Progenitor cell of endocrine pancreas (in vitro differentiated cells): ENCODE measurements at places on chromosomes 7 and 10. TPM values are rescaled to one million over a fixed set of nuclear protein-coding genes. Genes with fewer than 3 reads are reported as not detected.

PLXNA4 gene
- 0.38 and 0.40 TPM in 2 replicates for total RNA-seq

TMEM72 gene
- total RNA-seq, result 0.93 and 1.5 TPM in 2 replicates

GRCh38 chr7:81367326-81367931, 402.4 kb downstream of the HGF start:
- no peaks in the 10 kb centered on the region for H3K4me1 ChIP-seq
- no peak overlapping the region for H3K4me3 ChIP-seq
- no peak overlapping the region for H3K27ac ChIP-seq
- no peaks in the 10 kb centered on the region for H3K27me3 ChIP-seq
- DNase-seq, result no peak

SPACDR gene
- 0.67 and 1.7 TPM in 2 replicates for total RNA-seq

GRCh38 chr10:24428410-24428782, 219.5 kb downstream of the KIAA1217 start:
- no peak overlapping the region for H3K27ac ChIP-seq
- no peak overlapping the region for H3K4me3 ChIP-seq
- no peaks in the 10 kb centered on the region for H3K27me3 ChIP-seq
- H3K36me3 ChIP-seq, result peaks cover 17% of the 10 kb centered on the region
- H3K4me1 ChIP-seq, result no peaks in the 10 kb centered on the region

DNA sequence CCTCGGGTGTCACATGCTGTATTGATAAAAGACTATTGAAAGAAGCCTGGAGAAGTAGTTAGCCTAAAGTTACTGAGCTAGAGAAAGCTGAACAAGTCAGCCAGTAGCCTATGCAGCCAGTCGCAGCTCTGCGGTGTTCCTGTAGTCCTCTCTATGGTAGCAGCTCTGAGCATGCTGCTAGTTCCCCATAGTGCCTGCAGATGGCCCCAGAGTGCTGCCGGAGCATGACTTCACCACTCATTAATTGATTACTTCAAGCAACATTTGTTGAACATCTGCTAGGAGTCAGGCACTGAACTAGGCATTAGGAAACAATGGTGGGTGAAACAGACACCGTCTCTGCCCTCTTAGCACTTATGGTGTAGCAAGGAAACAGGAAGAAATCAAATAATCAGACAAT, 422.7 kb downstream of the SORCS3 start:
- H3K27me3 ChIP-seq, result no peaks in the 10 kb centered on the region
- H3K27ac ChIP-seq, result peak overlapping the region; percentile 37
- no peaks in the 10 kb centered on the region for H3K36me3 ChIP-seq
- no peaks in the 10 kb centered on the region for H3K4me1 ChIP-seq
